ENCODE measurements at places on chromosomes 3 and 15. TPM values are rescaled to one million over a fixed set of nuclear protein-coding genes. Genes with fewer than 3 reads are reported as not detected.

The CD276 gene
- total RNA-seq: 90.9 TPM

The VILL gene
- 8.7 TPM for total RNA-seq

The TRH gene
- not detected for total RNA-seq

The SPTSSB gene
- under 0.01 TPM for total RNA-seq

The CD86 gene
- not detected for total RNA-seq

The LDHAL6B gene
- not detected for total RNA-seq

The DAZL gene
- total RNA-seq: not detected

The GPR27 gene
- total RNA-seq: not detected

The TMEM158 gene
- 19.7 TPM for total RNA-seq

The ECE2 gene
- total RNA-seq: not detected

The SLC38A3 gene
- not detected for total RNA-seq

The TMEM266 gene
- 0.17 TPM for total RNA-seq

The RTP4 gene
- total RNA-seq: 3.0 TPM

The C3orf80 gene
- total RNA-seq: not detected

The SIDT1 gene
- not detected for total RNA-seq

The GP5 gene
- under 0.01 TPM for total RNA-seq

The ERC2 gene
- total RNA-seq: not detected

The FBXW12 gene
- total RNA-seq: not detected

The TRAT1 gene
- total RNA-seq: not detected
